Gastroesophageal sphincter (tissue), 4 donors: ENCODE measurements at places on chromosomes 2 and 18.
A peak's percentile ranks its signal among the peaks of the same experiment; 100 is the strongest.

GRCh38 chr2:233209533-233210171 lies 41.8 kb upstream of the ATG16L1 start:
- ATAC-seq = no peak

DNA sequence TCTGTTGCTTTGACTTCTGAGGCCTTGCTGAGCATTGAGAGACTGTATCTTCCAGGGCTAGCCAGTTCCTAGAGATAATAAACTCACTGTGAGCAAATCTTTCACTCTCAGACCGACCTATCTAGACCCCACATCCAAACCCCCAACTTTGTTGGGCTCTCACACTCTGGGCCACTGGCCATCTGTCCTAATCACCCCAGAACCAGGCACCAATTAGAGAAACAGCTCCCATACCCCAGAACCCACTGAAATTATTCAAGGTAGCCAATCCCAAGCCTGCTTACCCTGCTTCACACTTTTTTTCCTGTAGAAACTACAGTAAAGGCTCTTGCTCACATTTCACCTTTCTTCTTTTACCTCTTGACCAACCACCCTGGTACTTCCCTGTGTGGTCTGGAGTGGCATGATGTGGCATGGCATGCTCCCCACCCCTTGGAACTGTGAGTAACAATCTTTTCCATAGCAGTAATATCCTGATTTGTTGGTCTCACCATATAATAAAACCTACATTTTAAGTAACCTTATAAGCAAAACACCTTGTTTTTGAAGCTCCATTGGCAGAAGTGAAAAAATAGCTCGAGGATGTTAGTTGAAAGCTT lies 55.2 kb downstream of the ANKRD12 start:
- no peak for ATAC-seq

DNA sequence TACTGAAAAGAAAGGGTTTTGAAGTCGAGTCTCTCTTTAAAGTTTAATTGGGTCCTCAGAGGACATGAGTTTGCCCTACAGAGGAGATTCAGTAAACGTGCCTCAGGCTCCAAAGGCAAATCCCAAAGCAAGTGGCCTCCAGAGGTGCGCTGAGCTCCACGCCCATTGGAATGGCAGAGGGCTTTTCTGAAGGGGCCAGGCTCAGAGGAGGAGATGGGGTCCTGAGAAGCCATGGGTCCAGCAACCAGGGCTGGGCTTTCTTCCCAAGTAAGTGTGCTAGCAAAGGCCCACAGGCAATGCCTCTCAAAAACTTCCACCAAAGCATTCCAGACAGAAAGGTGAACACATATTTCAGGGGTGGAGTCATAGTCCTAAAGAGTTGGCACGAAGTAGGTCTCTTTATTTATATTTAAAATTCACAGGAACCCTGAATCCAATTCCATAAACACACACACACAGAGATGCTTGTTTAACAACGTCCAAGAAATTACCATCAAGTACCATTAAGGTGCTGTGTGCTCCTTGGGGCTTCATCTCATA lies 93.0 kb upstream of the SH3BP4 start:
- ATAC-seq = no peak

GRCh38 chr2:236464140-236464539 lies 105.5 kb upstream of the ACKR3 start:
- no peak for ATAC-seq

DNA sequence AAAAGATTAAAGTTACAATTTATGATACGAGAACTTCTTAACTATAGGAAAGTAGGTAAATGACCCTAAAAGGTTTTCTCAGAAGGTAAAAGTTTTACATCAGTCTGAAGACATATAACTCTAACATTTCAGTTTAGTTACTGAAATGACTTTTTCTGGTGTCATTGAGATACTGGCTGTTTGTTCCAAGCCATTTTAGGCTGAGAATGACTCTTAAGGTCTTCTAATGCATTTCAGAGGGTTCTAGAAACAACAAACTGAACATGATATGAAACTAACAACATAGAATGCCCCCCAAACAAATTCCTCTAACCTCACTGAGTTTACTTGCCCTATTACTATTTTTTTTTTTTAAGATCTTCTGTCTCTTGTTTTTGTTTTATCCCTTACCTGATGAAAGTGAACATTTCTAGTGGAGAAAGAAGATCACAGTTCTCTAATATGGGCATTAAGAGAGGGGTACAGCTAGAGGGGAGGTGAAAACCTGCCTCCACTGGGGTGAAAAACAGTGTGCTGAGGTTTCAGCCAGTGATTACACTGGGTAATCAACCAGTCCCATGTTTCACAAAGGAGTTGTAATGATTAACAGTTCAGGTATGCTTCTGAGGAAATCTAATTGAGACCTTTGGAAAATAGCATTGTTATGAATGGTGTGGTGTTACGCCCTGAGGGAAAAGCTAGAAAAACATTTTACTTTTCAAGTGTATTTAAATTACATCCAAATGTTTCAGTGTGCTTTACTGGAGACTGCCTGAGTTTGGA lies 11.2 kb downstream of the NABP1 start:
- peak; percentile 65 for ATAC-seq

DNA sequence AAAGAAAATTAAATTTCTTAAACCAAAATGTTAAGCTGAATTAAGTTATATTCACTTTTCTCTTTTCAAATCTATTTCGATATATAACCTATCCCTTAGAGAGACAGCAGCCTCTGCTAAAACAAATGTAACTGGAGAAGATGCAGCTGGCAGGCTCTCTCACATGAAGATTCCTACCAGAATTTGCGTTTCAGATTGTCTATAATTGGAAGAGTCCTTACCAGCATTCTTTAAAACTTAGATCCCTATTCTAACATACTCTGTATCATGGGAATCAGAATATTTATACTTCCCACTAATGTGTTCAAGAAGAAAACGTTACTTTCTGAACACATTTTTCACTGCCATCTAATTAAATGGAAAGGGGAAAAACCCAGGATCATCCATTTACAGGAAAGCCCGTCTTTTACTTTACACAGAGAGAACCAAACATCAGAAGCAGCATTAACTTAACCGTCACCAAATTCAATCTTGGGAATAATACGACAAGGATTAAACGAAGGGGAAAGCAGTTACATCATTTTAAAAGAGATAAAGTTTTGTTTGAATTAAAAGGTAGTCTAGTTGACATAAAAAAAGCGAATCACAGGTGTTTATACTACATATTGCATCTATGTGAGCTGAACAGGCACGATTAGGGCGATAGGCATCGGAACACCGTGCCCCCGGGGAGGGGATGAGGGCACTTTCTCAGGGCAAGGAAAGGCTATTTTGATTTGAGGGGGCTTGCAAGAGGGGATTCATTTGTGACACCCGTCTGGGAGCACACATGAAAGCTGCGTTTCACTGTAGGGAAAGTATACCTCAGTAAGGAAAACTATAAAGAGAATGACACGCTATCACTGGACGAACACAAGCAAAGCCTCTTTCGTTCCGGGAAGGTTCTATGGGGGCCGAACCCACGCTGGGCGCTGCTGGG lies 1.3 kb downstream of the PTPN2 start:
- ATAC-seq = no peak

DNA sequence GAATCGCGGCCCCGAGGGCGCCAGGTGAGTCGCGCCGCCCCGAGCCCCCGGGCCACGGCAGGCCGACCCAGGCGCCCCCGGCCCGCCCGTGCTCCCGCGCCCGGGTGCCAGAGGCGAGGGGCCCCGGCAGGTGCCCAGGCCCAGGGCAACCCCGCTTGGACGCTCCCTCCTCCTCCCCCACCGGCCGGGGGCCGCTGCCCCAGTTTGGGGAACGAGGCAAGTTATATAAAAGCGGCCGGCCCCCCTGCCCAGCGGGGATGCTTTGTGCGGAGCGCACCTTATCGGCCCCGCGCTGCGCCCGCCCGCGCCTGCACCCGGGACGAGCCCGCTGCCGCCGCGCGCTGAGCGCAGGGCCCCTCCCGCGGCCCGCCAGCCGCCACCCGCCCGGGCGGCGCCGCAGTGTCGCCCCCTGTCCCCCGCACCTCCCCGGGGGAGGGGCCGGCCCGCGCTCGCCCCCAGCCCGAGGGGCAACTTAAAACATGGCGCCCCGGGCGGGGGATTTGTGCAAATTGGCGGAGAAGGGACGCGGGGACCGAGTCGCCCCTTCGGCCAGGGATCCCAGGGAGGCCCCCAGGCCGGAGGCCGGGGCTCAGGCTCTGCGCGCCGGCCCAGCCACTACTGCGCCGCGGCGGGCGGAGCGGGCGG lies 639 bp downstream of the EPB41L3 start:
- ATAC-seq = peak; percentile 43

DNA sequence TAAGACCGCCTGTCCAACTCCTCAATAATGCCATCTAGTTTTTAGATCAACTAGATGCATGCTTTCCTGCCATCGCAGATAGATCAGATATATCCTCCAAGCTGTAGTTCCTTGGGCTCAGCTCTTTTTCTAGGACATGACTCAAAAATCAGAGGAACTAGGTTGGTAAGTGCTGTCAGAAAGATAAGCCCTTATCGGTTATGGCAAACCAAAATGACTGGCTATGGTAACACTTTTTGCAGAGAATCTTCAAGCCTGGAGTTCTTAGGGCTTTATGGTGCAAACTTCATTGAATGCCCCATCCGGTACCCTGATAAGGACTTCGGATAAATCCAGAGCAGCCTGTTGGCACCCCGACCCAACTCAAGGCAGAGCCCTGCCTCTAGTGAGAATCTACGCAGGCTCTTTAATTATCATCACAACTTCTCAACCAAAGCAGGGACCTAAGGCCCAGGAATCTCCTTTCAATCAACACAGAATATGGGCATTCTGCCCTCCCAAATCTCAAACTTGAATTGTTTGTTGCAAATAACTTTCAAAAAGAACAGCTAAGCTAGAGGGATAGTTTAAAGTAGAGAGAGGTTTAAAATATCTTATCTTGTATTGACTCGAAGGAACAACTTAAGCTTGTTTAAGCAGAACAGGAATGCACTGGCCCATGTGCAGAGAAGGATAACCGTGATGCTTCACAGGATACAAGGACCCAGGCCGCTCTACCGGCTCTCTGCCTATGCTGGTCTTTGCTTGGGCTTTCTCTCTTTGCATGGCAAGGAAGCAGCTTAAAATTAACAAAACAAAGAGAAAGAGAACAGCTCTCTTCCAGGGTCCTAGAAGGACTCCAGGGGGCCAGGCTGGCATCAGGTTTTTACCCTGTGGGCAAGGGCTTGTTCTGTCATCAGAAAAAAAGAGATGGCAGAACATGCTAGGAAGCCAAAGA lies 3.4 kb upstream of the CYP1B1 start:
- ATAC-seq = no peak

DNA sequence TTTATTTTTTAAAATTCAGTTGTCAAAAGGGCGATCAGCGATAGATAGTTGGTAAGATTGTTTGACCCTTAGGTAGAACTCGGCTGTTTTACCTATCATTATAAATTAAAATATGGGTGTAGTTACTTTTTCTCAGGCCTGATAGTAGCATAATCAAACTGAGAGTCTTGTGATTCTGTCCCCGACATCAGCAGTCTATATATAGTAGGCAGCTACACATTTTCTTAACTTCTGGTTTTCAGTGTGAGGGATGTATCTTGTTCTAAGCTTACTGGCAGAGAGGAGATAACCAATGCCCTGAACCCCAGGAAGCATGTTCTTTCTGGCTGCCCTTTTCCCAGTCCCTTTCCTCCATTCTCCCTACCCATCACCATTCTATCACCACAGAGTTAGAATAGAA lies 56.6 kb downstream of the XRCC5 start:
- no peak for ATAC-seq
